ACHN (cell line): ENCODE measurements at places on chromosomes 7 and 10.

DNA sequence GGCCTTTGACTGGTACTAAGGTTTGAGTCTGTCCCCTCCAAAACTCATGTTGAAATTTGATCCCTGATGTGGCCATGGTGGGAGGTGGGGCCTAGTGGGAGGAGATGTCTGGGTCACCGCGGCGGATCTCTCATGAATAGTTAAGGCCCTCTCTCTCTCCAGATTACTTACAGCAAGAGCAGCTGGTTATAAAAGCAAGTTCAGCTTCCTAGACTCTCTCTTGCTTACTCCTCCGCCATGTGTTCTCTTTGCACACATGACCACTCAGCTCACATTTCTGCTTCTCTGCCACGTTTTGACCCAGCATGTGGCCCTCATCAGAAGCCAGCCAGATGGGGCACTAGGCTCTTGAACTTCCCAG, 29.9 kb upstream of the ZMIZ1 start:
- no peak for DNase-seq

DNA sequence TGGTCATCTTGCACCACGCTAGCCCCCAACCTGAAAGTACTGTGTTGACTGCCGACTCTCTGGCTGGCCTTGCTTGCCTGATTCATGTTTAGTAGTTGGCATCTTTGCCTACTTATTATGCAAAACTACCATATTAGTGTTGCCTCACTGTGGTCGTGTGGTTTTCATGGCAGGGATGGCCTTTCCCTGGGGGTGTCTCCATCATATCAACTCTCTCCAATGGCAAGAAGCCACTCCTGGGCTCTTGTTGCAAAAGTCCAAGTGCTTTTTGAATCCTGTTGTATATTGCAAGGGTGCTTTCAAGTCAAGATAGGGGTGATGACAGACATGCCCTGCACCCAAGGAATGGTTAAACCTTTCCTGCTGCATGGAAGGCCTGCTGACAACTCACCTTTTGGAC, 39.4 kb downstream of the ABLIM1 start:
- DNase-seq, result no peak

DNA sequence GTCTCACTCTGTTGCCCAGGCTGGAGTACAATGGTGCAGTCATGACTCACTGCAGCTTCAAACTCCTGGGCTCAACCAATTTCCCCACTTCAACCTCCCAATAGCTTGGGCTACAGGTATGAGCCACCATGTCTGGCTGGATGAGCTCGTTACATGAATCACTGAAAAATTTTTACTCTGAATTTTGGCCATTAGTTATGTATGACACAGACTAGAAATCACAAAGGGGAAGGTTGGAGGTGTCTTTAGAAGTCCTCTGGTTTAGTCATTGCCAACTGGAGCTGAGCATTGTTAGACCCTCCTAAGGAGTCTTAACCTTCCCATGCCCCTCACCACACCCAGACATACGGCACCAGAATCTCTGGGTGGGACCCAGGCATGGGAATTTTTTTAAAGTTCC, 34.7 kb downstream of the SVIL start:
- no peak for DNase-seq

- no peak for DNase-seq
Measured at GRCh38 chr7:114653364-114654088, 238.9 kb downstream of the FOXP2 start.

- DNase-seq, result no peak
Measured at GRCh38 chr7:41730161-41730560, 27.3 kb upstream of the INHBA start.

DNA sequence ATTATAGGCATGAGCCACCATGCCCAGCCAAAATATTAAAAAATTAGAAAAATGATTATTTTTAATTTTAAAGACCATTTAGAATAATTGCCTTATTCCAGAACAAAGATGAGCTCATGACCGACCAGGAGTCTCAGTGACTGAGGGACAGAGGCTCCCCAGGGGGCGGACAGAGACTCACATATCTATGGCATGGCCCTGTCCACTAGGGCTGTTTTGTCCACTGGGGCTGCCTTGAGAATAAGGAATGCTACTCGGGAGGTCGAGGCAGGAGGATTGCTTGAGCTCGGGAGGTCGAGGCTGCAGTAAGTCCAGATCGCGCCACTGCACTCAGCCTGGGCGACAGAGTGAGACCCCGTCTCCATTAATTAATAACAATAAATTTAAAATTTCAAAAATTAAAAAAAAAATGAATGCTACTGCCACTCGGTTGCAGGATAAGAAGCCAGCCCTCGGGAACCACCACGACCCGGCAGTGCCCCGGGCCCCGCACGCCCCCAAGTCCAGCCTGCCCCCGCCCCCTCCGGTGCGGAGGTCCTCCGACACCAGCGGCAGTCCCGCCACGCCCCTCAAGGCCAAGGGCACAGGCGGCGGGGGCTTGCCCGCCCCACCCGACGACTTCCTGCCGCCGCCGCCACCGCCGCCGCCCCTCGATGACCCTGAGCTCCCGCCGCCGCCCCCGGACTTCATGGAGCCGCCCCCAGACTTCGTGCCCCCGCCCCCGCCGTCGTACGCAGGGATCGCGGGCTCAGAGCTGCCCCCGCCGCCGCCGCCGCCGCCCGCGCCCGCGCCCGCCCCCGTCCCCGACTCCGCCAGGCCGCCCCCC, 128.6 kb downstream of the APBB1IP start:
- no peak for DNase-seq

GRCh38 chr10:43044961-43045621, 31.8 kb upstream of the RET start:
- no peak for DNase-seq

DNA sequence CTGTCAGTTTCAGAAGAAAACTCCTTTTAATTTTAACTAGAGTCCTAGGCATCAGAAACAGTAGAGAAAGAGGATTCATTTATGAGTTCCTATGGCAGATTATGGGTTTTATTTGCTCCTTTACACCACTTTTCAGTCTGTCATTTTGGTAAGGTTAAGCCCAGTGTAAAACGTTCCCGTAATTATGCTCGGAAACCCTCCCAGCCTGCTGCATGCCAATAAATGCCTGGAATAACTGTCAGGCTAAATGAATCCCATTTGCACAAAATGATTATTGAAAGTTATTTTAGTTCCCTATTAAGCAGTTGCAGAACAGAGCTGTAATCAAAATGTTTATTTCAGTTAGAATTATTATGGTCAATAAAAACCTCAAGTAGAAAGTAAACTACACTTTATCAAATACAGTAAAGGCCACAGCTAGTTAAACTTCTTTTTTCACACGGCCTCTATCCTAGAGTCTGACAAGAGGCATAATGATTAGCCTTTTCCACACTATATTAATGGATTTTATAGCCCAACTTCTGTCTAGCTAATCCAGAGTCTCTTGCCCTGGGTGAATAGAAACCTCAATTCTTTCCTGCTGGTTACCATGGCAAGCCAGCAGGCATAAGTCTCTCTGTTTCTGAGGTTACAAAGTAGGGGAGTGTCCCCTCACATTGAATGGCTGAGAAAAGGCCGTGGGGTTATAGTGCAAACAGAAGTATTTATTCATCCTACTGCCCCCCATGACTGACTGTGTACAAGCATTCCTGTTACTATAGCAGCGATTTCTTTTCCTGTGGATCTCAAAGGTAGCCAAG, 80.8 kb upstream of the NPVF start:
- DNase-seq, result no peak

- DNase-seq, result peak; percentile 91
Measured at GRCh38 chr7:139682136-139683013, 95.4 kb downstream of the HIPK2 start.

DNA sequence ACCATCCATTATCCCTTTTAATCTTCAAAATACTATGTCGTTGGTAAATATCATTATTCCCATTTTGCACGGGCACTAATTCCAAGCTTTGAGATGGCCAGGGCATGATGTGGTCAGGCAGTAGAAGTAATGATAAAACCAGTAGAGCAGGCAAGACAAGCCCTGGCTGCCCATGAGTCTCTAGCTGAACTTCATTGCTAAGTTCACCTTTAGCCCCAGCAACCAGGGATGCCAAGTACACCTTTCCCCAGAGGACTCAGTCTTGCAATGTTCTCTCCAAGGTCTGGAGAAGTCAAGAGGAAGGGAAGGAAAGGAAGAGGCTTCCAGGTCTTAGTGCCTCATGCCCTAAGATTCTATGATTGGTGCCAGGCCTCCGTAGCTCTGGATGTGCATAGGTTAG, 203.2 kb downstream of the PLXNA4 start:
- no peak for DNase-seq

DNA sequence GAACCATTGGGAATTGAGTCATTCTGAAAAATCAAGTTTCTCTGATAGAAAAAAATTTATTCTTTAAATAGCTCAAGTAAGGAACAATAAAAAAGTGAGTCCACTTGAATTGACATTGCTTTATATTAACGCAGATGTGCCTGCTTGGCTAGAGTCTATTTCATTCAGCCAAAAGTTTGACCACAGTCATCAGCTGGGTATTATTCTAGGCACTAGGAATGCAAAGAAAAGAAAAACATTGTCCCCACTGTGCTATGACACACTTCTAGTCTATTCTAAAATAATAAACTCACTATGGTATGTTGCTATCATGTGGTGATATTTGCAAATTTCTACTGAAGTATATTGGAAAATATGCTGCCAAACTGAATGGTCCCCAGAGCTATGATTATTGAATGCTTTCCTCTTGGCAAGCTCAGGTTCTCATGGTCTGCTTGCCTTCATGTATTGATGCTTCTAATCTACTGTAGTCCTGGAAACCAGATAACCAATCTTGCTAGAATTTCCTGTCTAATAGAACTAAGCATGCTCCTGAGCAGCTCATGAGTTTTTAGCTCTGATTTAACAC, 8.3 kb downstream of the SFRP4 start:
- peak; percentile 52 for DNase-seq

GRCh38 chr7:3455806-3456595, 154.9 kb downstream of the SDK1 start:
- DNase-seq, result peak; percentile 35

- DNase-seq, result no peak
Measured at GRCh38 chr10:2414039-2414438, 653.3 kb upstream of the PFKP start.
